Hindlimb muscle (tissue), 1 donor: ENCODE measurements at places on chromosomes 6 and 20. TPM values are rescaled to one million over a fixed set of nuclear protein-coding genes. Genes with fewer than 3 reads are reported as not detected.

The IL17F gene
- not detected for polyA plus RNA-seq

- no peak for DNase-seq
These were observed 7.9 kb downstream of the TMEM63B start for GRCh38 chr6:44135173-44135758.

- peak; percentile 74 for DNase-seq
These were observed 441.1 kb upstream of the JARID2 start for GRCh38 chr6:14804785-14805210.

DNA sequence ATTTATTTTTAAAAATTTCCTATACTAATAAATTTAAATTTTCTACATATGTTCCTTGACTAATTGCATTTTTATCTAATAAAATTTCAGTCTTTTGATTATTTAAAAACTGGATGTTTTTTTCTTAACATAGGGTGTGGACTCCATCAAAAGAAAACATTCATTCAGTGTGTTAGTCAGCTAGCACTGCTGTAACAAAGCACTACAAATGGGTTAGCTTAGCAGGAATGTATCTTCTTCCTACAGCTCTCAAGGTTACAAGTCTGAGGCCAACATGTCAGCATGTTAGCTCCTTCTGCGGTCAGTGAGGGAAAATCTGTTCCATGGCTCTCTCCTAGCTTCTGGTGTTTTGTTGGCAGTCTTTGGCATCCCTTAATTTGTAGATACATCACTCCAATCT is 32.5 kb downstream of the FRK start:
- DNase-seq: no peak

GRCh38 chr6:52499681-52500236 is 77.1 kb downstream of the TRAM2 start:
- no peak for DNase-seq

- no peak for DNase-seq
These were observed 60.0 kb downstream of the TTI1 start for GRCh38 chr20:37973059-37973910.

GRCh38 chr6:119043265-119043664 is 35.2 kb downstream of the FAM184A start:
- no peak for DNase-seq

- DNase-seq: peak; percentile 61
These were observed 25.6 kb upstream of the SMOC2 start for GRCh38 chr6:168415098-168415992.

The COL9A3 gene
- 10.6 TPM for polyA plus RNA-seq

DNA sequence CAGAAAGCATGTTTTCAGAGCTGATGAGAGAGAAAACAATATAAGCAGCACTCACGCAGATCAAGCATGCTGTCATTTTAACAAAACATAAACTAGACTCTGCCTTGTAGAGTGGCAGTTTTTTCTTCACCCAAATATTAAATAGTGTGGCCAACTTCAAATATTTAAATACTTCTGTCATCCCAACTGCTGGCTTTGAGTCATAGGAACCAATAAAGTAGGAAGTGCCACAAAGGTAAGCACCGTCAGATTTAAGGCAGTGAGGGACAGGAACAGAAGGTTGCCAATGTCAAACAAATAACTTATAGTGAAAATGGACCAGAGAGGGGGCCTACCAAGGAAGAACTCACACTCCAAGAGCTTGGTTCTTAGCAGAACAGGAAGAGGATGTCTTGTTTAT is 222.2 kb downstream of the PKHD1 start:
- DNase-seq: no peak

The MAK gene
- 0.84 TPM for polyA plus RNA-seq

The SPATS1 gene
- not detected for polyA plus RNA-seq

GRCh38 chr6:106070636-106071035 is 15.5 kb upstream of the PRDM1 start:
- DNase-seq: no peak

The ADGB gene
- polyA plus RNA-seq: not detected

GRCh38 chr6:138307816-138308730 is 69.6 kb upstream of the SMIM28 start:
- no peak for DNase-seq

- peak; percentile 43 for DNase-seq
These were observed 63.9 kb upstream of the PDE10A start for GRCh38 chr6:165726965-165727381.

The RSPO4 gene
- polyA plus RNA-seq: 0.28 TPM

GRCh38 chr20:38355161-38356012 is 9.1 kb downstream of the LBP start:
- no peak for DNase-seq

The PMEPA1 gene
- 31.7 TPM for polyA plus RNA-seq

The PRND gene
- 51.9 TPM for polyA plus RNA-seq

DNA sequence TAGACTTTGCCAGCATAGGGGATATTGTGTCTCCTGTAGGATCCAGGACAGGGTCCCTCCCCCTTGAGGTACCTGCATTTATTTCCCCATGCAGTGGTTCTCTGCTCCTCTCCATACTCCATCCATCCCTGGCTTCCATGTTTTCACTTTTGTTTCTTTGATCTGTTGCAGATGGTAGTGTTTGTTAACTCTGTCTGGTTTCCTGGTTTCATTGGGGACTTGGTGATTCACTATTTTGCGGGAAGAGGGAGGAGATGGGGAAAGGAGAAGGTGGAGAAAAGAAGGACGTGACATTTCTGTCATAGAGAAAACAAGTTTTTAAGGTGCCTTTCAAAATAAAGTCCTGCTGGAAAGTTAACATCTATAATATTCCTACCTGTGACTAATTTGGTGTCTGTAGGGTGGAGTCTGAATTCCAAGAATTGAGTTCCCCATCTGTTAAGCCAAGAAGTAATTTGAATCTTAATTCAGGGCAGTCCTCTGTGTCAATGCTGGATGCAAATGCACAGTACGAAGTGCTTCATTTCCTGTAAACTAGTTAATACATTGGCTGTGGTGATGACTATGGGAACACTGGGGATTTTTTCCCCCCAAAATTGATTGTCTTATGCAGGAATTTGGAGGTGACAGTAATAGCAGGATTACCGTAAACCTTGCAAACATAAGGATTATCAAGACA is 6.9 kb upstream of the RNF144B start:
- DNase-seq: no peak

- DNase-seq: no peak
These were observed 85.5 kb upstream of the NT5E start for GRCh38 chr6:85364344-85364743.

DNA sequence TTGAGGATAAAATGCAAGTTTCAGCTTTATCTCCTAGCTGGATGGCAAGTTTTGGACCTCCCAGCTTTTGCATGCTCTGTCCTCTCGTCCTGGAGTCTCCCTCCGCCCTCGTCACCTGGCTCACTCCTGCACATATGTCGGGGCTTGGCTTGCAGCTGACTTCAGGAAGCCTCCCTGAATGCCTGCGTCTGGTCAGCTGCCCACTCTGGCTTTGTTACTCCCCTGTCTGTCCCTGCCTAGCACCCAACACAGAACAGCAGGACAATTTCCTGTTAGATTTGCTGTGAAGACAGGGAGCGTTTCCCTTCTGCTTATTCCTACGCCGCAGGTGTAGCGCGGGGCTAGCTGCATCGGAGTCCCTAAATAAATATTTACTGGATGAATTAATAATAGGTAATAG is 5.4 kb downstream of the JPH2 start:
- no peak for DNase-seq

DNA sequence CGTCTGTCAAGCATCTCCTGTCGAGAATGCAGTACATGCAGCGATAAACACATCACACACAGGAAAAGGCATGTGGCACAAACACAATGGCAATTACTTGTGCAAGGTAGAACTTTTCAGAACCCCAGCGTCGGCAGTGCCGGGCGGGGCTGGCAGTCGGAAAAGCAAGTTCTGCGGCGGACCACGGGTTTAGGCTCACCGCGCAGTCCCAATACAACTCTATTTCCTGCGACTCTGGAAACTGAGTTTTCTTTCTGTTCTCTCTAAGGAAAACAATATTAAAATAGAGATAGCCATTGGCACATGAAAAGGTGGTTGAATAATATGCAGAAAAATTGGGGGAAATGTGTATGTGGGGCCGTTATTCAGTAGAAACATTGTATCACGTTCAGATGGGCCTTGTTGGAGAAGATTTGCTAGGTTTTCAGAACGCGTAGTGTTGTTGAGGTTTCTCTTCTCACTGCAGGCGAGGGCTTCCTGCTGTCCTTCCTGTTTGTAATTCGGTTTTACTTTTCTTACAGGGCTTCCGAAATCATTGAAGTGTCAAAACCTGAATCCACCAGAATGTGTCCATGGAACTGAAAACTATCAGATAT is 369.5 kb downstream of the THBS2 start:
- DNase-seq: no peak

DNA sequence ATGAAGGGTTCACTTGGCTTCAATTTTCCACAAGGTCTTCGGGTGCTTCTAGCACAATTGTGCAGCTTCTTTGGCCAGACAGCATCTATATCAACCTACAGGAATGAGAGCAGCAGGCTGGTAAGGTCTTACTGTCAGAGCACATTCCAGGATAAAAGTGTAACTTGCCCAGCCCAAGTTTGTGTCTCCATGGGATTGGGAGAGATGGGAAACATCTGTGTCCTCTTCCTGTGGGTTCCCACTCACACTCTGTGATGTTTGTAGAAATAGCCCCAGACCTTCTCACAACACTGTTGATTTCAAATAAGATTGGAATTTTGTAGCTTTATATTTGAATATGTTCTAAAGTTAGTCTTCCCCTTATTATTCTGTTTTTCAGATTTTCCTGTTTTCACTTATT is 83.4 kb upstream of the RGS17 start:
- DNase-seq: no peak

GRCh38 chr6:69974193-69974592 is 107.8 kb downstream of the COL19A1 start:
- no peak for DNase-seq

The SLC13A3 gene
- 3.1 TPM for polyA plus RNA-seq

DNA sequence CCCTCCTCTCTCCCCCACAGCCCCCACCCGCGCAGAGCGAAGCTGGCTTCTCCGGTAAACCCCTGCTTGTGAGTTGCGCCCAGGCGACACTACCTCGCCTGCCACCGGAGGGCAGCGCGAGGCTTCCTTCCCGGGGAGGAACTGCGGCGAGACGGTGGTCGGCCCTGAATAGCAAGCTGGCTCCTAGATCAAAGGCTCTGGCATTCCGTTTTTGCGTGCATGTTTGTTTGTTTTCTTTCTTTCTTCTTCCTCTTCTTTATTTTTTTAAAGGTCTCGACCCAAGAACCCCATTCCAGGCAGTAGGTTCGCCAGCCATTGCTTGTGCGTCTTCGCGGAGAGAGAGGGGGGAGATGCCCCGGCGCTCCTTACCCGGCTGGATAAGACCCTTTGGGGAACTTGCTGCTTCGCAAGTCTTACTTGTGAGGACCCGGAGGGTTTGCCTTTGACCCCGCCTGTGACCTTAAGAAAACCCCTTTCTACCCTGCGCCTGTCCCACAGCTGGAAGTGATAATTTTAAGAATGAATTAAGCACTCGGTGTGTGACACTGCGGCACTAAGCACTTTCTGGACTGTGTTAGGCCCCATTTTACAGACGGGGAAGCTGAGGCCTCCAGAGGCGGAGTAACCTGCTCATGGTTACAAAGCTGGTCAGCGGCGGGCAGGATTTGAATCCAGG is 92.7 kb upstream of the SIRPA start:
- peak; percentile 53 for DNase-seq

The BACH2 gene
- polyA plus RNA-seq: 6.0 TPM

The SLC17A5 gene
- 13.9 TPM for polyA plus RNA-seq

The OSER1 gene
- polyA plus RNA-seq: 29.5 TPM

DNA sequence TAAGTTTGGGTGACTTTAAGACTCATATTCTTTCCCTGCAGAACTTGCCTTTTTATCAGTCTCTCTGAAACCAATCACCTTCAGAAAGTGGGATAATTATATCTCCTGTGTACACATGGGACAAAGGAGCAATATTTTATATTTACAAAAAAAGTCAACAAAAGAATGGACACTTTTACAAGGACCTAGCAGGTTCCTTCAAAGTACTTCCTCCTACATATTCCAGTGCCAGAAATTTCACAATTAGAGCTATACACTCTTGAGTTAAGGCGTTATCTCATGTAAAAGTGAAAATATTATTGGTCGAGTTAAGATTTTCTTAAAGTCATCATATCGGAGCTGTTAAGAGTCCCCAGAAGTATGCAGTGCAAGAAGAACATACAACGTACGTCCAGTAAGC is 98.9 kb upstream of the MAFB start:
- DNase-seq: no peak

The HSPA1B gene
- polyA plus RNA-seq: 61.2 TPM

The KHDC1L gene
- not detected for polyA plus RNA-seq

- DNase-seq: no peak
These were observed 123.9 kb upstream of the NXT1 start for GRCh38 chr20:23226612-23227265.

The CNR1 gene
- polyA plus RNA-seq: 0.41 TPM

The ELOVL2 gene
- polyA plus RNA-seq: 2.1 TPM

The CLPSL2 gene
- polyA plus RNA-seq: not detected

The GGTLC1 gene
- not detected for polyA plus RNA-seq

- DNase-seq: no peak
These were observed 323.4 kb downstream of the BTBD3 start for GRCh38 chr20:12241065-12241464.
